Activated T-cell treated with anti-CD3 and anti-CD28 coated beads for 4 hours (primary cell): ENCODE measurements at places on chromosomes 2 and 18.

DNA sequence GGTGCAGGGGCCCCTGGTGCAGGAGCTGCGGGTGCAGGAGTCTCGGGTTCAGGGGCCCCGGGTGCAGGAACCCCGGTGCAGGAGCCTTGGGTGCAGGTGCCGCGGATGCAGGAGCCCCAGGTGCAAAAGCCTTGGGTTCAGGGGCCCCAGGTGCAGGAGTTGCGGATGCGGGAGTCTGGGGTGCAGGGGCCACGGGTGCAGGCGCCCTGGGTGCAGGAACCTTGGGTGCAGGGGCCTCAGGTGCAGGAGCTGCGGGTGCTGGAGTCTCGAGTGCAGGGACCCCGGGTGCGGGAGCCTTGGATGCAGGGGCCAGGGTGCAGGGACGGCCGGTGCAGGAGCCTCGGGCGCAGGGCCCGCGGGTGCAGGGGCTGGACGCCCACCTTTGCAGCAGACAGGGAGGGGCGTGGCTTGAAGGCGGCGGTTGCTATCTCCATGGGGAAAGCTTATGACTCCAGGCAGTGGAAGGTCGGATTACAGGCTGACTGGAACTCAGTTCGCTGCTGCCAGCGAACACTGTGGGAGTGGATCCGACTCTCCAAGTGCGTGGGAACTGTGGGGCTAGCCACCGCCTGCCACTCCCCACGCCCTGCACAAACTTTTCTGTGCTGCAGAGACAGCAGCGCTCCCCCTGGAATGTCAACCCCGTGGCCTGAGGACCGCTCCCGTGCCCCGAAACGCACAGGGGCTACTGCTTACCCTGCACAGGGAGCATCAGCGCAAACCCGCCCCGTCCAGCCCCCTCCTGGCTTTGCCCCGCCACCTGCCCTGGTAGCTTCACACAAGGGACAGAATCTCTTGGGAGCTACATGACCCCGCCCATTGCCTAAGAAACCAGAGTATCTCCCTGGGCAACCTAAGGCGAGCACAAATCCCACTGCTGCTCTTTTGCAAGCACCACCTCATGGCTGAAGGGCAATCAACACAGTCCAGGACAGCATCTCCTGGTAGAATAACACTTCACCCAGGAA lies 40.3 kb downstream of the COPS9 start:
- DNase-seq = no peak

GRCh38 chr2:63888490-63889402 lies 47.0 kb downstream of the UGP2 start:
- peak; percentile 25 for DNase-seq

DNA sequence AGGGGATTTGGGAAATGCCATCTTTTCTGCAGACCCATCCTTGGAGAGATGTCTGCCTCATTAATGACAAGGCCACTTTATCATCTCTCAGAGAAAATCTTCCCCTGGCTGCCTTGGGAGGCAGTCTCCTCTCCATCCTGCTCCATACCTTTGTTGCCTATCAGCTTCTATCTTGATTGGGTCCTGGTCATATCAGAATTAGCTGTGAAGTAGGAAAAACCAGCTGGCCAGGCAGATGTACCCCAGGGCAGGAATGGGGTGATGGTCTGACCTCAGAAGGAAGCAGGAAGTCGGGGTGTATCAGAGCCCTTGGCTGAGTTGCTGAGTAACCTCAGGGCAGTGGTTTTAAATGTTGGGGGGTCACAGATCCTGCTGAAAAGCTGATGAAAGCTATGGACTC lies 41.3 kb downstream of the ALK start:
- DNase-seq = no peak

DNA sequence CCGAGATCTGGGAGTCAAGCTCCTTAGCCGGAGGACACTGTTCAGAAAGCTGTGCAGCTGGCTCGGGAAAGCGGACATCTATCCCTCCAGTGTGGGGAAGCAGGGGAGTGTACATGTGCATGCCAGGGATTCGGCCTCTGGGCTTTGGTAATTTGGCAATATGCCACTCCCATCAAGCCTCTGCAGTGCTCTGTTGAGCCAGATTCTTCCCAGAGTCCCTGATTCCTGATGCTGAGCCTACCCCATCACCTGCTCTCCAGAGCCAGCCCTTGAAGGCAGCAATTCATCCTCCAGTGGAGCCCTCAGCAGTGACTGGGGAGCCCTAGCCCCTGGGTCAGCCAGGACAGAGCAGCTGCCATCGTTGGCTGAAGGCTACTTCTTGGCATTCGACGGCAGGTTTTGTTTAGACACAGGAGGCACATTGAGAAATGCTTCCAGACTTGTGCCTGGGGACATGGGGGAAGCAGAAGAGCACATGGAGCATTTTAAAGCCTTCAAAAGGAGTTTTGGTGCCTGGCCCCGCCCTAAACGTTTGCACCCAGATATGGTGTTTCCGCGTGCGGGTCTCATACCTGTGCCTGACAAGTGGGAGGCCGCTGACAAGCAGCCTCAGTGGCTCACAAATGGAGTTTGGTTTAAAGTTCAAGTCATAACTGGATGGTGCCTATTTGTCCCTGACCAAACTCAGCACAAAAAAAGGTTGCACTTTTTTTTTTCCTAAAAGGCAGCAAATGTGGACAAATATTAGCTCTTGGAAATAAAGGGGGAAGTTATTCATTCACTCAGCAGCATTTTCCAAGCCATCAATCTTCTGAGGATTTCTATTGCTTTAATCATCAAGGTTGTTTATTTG lies 272.8 kb downstream of the CYRIA start:
- no peak for DNase-seq

DNA sequence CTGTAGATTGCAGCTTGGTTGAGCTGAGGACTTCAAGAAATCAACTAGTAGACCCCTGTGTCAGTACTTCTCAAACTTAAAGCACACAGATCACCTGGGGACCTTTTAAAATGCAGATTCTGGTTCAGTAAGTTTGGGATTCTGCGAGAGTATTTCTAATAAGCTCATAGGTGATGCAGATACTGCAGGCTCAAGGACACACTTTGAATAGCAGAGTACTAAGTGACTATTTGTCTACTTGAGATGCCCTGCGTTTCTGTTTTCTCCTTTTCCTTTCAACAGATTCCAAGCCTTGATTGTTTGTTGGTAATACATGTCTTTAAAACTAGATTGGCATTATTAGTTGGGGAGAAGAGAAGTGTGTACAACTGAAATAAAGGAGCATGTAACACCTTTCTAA lies 6.7 kb downstream of the MIB1 start:
- DNase-seq = no peak

DNA sequence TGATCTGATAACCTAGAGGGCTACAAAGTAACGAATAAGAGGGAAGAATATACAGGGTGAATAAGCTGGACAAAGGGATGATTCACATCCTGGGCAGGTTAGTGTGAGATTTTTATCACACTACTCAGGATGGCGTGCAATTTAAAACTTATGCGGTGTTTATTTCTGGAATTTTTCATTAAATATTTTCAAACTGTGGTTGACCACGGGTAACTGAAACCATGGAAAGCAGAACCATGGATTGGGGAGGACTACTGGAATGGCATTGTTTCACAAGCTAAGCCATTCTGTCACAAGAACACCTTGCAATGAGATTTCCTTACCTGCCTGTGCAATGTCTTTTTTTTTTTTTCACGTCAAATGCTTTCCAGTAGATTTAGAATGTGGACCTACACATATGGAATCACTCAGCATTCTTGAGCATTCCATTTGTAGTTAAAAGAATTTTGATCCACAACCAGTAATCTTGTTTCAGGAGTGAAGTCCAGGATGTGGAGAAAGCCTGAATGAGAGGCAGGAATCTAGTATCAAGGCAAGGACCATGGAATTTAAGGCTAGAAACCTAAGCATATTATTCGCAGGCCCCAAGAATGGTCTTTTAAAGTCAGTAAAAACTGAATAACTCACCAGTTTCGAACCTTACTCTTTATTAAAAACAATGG lies 8.0 kb upstream of the CDK15 start:
- DNase-seq = no peak

- no peak for DNase-seq
These were observed 25.8 kb upstream of the IL18RAP start for GRCh38 chr2:102397209-102397608.

- DNase-seq = no peak
These were observed 133.8 kb upstream of the ACVR2A start for GRCh38 chr2:147711031-147711430.

GRCh38 chr18:79077181-79077580 lies 8.0 kb downstream of the ATP9B start:
- no peak for DNase-seq

- no peak for DNase-seq
These were observed 250.7 kb upstream of the TNP1 start for GRCh38 chr2:217110550-217110949.

DNA sequence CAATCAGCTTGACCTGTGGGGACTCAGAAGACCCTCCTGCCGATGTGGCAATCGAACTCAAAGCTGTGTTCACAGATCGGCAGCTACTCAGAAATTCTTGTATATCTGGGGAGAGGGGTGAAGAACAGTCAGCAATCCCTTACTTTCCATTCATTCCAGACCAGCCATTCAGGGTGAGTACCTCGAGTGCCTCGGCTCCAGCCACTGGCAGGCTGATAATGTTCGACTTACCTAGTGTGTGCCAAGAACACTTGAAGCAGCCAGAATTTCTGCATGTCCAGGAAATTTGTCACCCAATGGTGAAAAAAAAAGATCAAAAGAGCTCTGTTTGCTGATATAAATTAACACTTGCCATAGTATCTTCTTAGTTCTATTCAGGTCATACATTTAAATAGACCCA lies 2.3 kb downstream of the LGALSL start:
- DNase-seq = no peak

DNA sequence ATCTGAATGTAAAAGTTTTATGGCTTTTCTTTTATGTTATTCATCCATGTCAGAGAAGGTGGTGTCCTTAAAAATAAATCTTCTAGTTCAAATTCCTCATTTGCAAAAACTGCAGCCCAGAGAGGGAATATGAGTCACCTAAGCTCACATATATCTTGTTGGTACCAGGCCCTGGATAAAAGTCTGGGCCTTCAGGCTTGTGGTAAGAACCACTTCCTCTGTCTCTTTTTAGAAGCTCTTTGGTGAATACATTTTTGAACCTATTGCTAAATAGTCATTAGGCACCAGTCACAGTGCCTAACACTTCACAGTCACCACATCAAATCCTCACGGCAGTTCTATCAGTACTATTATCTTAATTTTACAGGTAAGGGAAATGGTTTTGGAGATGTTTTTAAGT lies 199.2 kb downstream of the KCNS3 start:
- DNase-seq = no peak

GRCh38 chr2:32363597-32363996 lies 6.8 kb downstream of the BIRC6 start:
- no peak for DNase-seq

DNA sequence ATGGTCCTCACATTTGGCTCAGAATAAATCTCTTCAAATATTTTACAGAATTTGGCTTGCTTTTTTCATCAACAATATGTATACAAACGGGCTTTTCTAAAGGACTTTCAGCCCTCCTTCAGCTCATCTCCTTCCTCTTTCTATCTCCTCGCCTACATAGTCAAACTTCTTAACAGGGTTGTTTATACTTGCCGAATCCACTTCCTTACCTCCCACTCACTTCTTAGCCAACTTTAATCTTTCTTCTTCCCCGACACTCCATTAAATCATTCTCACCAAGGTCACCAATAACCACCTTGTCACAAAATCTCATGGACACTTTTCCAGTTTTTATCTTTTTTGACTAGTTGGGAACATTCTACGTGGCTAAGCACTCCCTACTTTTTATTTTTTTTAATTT lies 325.2 kb downstream of the PLCL1 start:
- DNase-seq = no peak

DNA sequence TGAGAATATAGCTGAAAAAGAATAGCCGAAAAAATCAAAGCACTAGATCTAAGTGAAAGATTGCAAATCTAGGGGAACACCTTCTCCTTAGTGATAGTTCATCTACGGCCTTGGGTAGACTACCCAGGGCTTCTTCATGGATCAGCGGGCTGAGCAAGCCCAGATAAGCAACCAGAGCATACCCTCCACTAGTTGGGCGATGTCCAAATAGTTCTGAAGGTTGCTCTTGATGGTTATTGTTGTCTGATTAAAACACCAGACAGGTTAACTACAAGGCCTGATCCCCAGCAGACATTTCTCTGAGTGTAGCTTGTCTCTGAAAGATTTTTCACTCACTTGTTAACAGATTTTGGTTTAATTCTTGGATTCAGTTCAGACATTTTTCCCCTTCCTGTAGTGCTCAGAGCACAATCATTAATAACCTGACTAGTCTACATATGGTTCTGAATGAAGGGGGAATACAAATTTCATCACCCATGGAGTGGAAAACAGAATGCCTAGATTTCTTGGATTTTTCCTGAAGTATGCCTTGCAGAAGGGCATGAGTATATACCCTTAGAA lies 99.6 kb downstream of the BABAM2 start:
- DNase-seq = no peak

- no peak for DNase-seq
These were observed 103.3 kb downstream of the MYO5B start for GRCh38 chr18:50091509-50092244.

DNA sequence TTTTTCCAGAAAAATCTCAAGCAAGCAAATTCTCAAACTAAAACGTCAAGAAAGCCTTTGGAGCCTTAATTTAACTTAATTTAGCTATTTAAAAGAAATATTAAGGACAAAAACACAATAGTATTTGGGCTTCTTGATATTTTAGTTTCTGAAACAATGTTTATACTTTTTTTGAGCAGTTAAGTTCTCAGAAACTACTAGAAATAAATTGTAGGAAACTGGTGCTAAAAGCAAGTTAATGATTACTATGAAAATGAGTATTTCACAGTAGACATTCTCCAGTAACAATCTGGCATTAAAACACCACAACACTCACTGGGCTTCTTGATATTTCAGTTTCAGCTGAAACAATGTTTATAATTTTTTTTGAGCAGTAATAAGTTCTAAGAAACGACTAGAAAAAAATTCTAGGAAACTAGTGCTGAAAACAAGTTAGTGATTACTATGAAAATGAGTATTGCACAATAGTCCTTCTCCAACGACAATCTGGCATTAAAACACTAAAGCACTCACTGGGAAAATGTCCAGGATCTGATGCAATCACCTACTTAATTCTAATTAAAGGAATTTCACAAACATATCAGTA lies 45.1 kb downstream of the TRAK2 start:
- DNase-seq = no peak

- no peak for DNase-seq
These were observed 95.4 kb downstream of the LAMA1 start for GRCh38 chr18:7021994-7022840.

- DNase-seq = no peak
These were observed 32.4 kb downstream of the SLC35F5 start for GRCh38 chr2:113724010-113724409.

- DNase-seq = no peak
These were observed 20.2 kb downstream of the PSTPIP2 start for GRCh38 chr18:46051731-46052461.
